H1 (cell line): ENCODE measurements at places on chromosomes 7 and 10.

DNA sequence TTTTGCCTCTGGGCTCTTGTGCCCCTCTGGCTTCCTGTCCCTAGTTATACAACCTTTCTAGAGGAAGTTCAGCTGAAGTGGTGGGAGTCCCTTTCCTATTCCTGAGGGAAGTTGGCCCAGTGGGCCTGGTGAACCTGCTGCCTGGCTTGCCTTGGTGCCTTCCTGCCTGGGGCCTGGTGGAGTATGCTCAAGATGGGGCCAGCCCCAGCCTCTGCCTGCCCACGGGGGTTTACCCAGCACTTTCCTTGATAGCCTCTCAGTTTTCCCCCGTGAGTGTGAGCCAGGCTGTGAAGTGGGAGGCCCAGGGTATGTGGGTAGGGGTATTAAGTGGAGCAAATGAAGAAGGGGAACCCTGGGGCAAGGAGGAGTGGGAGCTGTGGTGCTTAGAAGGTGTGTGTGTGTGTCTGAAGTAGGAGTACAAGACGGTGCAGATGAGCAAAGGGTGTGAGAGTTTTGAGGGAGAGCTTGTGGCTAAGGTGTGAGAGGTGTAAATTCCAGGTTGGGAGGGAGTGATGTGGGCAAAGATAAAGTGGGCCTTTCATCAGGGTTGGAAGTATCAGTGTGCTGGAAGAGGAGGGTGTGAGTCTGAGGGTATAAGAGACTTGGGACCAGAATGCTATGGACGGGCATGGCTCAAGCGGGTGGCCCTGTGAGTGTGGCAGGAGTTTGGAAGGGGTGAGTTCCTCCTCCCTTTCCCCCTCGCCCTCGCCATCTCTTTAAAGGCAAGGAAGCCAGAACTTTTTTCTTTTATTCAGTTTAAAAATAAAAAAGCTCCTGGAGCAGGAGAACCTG lies 10.9 kb upstream of the PAX2 start:
- no peaks in the 10 kb centered on the region for H3K36me3 ChIP-seq
- DNase-seq, result peak; percentile 46
- H3K27me3 ChIP-seq, result peaks cover 100% of the 10 kb centered on the region
- H3K4me1 ChIP-seq, result peaks cover 17% of the 10 kb centered on the region
- no peak overlapping the region for H3K4me3 ChIP-seq

GRCh38 chr7:4699841-4700240 lies 17.7 kb downstream of the FOXK1 start:
- no peak overlapping the region for H3K4me3 ChIP-seq
- no peaks in the 10 kb centered on the region for H3K4me1 ChIP-seq
- no peak for DNase-seq
- H3K27ac ChIP-seq, result no peak overlapping the region
- H3K27me3 ChIP-seq, result peaks cover 26% of the 10 kb centered on the region

DNA sequence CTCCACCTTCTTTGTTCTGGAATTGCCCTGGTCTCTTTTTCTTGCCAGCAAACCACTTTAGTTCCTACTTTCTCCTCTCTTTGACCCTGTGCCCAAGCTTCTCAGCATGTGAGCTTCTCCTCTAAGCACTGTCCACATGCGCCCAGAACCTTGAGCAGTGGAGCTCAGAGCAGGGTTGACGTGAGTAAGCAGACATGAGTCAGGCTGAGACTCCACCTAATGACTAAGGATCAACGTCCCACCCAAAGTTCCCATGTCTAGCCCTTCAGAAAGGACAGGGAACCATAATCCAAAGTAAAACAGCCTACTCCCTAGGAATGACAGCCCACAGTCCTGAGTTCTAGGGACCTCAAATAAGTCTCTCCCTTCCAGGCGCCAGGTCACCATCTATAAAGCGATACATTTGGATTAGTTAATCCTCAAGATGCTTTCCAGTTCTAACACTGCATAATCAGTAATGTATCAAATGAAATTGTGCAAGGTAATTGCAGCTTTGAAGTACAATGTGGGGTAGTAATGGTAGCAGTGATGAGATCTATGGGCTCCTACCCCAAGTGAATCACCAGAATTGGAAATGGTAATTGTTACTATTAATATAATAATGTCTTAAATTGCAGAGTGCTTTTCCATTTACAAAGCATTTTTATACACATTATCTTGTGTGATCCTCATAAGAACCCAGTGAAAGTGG lies 44.5 kb downstream of the KCNMA1 start:
- H3K27me3 ChIP-seq, result no peaks in the 10 kb centered on the region
- H3K27ac ChIP-seq, result no peak overlapping the region
- no peaks in the 10 kb centered on the region for H3K4me1 ChIP-seq
- no peaks in the 10 kb centered on the region for H3K36me3 ChIP-seq
- H3K4me3 ChIP-seq, result no peak overlapping the region
- no peak for DNase-seq

GRCh38 chr10:85618841-85619240 lies 747.8 kb downstream of the GRID1 start:
- no peaks in the 10 kb centered on the region for H3K36me3 ChIP-seq
- no peak overlapping the region for H3K27ac ChIP-seq
- no peak for DNase-seq
- no peak overlapping the region for H3K4me3 ChIP-seq
- H3K27me3 ChIP-seq, result no peaks in the 10 kb centered on the region
- no peaks in the 10 kb centered on the region for H3K4me1 ChIP-seq

DNA sequence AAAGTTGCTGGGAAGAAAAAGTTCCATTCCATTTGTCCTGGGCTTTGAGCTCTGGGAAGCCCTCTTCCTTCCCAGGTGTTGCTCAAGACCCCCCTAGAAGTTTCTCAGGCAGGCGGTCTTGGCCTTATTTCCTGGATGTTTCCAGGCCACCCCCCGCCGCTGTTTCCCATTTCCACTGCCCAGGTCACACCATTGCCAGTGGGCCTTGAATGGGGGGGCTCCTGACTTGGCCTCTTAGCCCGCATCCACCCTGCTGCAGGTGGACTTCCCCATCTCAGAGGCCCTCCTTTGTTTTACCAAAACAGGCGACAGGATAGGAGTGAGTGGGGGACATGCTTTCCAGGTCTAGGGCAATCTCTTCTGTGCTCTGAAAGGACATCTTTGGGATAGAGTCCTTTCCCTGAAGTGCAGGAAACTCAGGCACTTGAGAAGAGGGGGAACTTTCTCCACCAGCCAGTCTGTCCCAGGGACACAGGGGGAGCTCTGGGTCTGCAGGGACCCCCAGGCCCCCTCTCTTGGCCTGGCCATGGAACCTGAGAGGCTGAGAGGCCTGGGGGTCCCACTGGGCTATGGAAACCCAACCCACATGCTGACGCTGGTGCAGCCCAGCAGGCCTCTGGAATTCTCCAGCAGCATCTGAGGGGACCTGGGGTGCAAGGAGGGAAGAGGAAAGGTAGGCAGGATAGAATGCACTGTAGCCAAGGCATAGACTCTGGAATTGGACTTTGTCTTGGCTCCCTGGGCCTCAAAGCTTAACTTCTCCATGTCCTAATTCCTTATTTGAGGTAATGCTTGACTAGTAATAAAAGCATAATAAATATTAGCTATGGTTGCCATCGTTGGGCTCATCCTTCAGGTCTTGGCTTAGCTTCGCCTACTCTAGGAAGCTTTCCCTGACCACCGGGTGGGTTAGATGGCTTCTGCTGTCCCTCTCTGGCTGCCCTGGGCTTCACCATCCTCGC lies 17.6 kb downstream of the NEURL1 start:
- no peaks in the 10 kb centered on the region; the same call in 1 of the 2 replicates for H3K4me1 ChIP-seq
- no peak overlapping the region for H3K4me3 ChIP-seq
- no peak for DNase-seq
- H3K27me3 ChIP-seq, result no peaks in the 10 kb centered on the region
- no peak overlapping the region for H3K27ac ChIP-seq

- no peak overlapping the region for H3K4me3 ChIP-seq
- no peaks in the 10 kb centered on the region for H3K4me1 ChIP-seq
- no peaks in the 10 kb centered on the region for H3K36me3 ChIP-seq
- no peaks in the 10 kb centered on the region for H3K27me3 ChIP-seq
- no peak overlapping the region for H3K27ac ChIP-seq
- DNase-seq, result no peak
Observed at GRCh38 chr7:110358028-110358427, 732.9 kb upstream of the LRRN3 start.

- H3K36me3 ChIP-seq, result no peaks in the 10 kb centered on the region
- no peaks in the 10 kb centered on the region for H3K4me1 ChIP-seq
- no peaks in the 10 kb centered on the region for H3K27me3 ChIP-seq
- H3K4me3 ChIP-seq, result no peak overlapping the region
- DNase-seq, result no peak
Observed at GRCh38 chr10:88207121-88207546, 343.7 kb downstream of the PTEN start.

DNA sequence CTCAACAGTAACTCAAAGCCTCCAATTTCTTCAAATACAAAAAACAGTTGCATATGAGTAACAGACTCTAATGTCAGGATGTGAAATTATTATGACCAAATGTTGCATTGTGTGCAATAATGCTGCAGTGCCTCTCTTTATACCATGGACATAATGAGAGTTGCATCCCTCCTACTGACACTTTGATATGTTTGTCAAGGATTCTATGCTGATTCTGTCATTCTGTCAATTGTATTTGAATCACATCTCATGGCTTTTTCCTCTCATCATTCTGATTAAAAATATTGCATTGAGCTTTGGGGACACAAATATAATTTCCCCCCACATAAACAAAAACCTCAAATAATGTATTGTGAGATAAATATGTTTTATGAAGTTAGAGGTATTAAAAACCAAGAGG lies 84.6 kb upstream of the SGCE start:
- no peak overlapping the region for H3K4me3 ChIP-seq
- no peaks in the 10 kb centered on the region for H3K27me3 ChIP-seq
- DNase-seq, result no peak
- H3K27ac ChIP-seq, result no peak overlapping the region
- H3K4me1 ChIP-seq, result no peaks in the 10 kb centered on the region

DNA sequence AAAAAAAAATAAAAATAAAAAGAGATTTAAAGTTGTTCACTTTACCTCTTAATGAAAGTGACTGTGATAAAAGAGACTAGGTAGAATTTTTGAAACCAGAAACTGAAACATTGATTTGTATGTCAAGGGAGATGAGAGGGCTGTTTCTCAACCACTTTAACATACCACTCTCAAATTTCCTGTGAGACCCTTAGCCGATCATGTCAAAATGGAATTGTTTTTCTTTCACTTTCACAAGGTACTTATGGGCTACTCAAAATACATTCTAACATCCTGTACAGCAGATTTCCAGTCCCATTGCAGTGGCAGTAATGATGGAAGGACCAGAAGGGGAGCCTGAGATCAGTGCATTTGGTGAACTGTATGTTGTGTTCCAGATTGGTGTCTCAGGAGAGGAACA lies 261.2 kb downstream of the PPP1R3A start:
- no peak overlapping the region for H3K4me3 ChIP-seq
- H3K36me3 ChIP-seq, result no peaks in the 10 kb centered on the region; the same call in 1 of the 2 replicates
- H3K27me3 ChIP-seq, result peaks cover 1% of the 10 kb centered on the region
- DNase-seq, result no peak
- no peaks in the 10 kb centered on the region for H3K4me1 ChIP-seq

DNA sequence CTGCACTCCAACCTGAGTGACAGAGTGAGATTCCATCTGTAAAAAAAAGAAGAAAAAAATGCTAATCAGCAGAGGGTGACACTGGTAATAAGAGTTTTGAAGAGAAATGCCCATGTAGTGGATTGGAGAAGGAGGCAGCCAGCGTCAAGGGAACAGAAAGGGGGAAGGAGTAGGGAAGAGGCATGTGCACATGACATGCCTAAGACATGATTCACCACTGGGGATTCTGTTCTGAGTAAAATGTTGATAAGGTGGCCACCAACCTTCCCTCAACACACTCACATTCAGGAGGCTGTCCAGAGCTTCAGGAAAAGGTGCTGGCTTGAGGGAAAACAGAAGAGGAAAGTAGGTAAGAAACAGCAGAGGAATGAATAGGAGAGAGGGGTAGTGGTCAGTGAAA lies 39.9 kb downstream of the AKR1D1 start:
- no peaks in the 10 kb centered on the region for H3K27me3 ChIP-seq
- no peak for DNase-seq
- no peaks in the 10 kb centered on the region for H3K36me3 ChIP-seq
- no peak overlapping the region for H3K4me3 ChIP-seq
- H3K4me1 ChIP-seq, result no peaks in the 10 kb centered on the region
- H3K27ac ChIP-seq, result no peak overlapping the region

- no peaks in the 10 kb centered on the region for H3K27me3 ChIP-seq
- H3K27ac ChIP-seq, result no peak overlapping the region
- H3K36me3 ChIP-seq, result no peaks in the 10 kb centered on the region
- peaks cover 15% of the 10 kb centered on the region for H3K4me1 ChIP-seq
- H3K4me3 ChIP-seq, result no peak overlapping the region
- DNase-seq, result no peak
Observed at GRCh38 chr7:139647814-139648390, 124.4 kb downstream of the CLEC2L start.

DNA sequence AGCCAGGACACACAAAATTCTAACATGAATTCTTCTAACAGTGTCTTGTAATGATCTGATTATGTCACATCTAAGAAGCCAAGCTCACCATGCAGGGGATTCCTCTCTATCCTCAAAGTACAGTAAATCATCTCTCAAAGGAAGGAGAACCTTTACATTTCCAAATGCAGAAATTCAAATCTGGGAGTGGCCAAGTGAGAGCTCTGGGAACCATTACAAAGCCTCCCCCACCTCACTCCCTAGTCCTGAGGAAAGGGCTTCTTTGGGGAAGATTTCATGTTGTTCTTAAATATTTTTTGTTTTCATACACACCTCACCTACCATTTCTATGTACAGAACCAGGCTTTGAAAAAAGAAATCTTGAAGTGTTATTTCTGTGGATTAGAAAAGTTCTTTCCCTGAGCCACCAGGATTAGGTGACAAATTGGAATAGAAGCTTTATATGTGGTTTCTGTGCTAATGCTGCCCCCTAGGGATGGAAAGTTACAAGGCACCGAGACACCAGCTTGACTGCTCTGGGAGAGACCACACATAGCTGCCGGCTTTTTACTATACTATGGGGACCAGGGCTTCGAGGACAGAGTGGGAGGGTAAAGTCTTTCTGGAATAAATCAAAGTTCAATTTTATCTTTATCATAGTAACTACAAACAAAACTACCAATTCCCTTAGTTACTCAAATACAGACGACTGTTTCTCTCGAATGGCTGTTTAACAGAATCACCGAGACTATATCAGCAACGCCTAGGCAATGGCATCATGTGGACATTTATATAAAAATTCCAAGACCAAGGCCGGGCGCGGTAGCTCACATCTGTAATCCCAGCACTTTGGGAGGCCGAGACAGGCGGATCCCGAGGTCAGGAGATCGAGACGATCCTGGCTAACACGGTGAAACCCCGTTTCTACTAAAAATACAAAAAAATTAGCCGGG lies 116.1 kb downstream of the RNF216 start:
- H3K4me1 ChIP-seq, result peaks cover 9% of the 10 kb centered on the region
- H3K4me3 ChIP-seq, result no peak overlapping the region
- H3K36me3 ChIP-seq, result no peaks in the 10 kb centered on the region
- DNase-seq, result peak; percentile 81

GRCh38 chr10:91976317-91977051 lies 52.9 kb downstream of the BTAF1 start:
- H3K4me3 ChIP-seq, result no peak overlapping the region
- no peaks in the 10 kb centered on the region for H3K27me3 ChIP-seq
- peaks cover 2% of the 10 kb centered on the region; the same call in 1 of the 2 replicates for H3K36me3 ChIP-seq
- DNase-seq, result no peak
- no peak overlapping the region for H3K27ac ChIP-seq
- no peaks in the 10 kb centered on the region for H3K4me1 ChIP-seq

- H3K4me3 ChIP-seq, result no peak overlapping the region
- H3K36me3 ChIP-seq, result no peaks in the 10 kb centered on the region
- DNase-seq, result no peak
- H3K27me3 ChIP-seq, result no peaks in the 10 kb centered on the region; the same call in 1 of the 2 replicates
- no peak overlapping the region for H3K27ac ChIP-seq
Observed at GRCh38 chr10:116694243-116694926, 48.0 kb downstream of the HSPA12A start.
